ENCODE measurements at places on chromosomes 5 and 9.

- no peak for DNase-seq
Measured at GRCh38 chr9:97046228-97046627, 7.3 kb upstream of the CTSV start.

- no peak for DNase-seq
Measured at GRCh38 chr5:102651466-102651865, 103.6 kb upstream of the PAM start.

- no peak for DNase-seq
Measured at GRCh38 chr9:110971705-110972104, 66.6 kb downstream of the LPAR1 start.

DNA sequence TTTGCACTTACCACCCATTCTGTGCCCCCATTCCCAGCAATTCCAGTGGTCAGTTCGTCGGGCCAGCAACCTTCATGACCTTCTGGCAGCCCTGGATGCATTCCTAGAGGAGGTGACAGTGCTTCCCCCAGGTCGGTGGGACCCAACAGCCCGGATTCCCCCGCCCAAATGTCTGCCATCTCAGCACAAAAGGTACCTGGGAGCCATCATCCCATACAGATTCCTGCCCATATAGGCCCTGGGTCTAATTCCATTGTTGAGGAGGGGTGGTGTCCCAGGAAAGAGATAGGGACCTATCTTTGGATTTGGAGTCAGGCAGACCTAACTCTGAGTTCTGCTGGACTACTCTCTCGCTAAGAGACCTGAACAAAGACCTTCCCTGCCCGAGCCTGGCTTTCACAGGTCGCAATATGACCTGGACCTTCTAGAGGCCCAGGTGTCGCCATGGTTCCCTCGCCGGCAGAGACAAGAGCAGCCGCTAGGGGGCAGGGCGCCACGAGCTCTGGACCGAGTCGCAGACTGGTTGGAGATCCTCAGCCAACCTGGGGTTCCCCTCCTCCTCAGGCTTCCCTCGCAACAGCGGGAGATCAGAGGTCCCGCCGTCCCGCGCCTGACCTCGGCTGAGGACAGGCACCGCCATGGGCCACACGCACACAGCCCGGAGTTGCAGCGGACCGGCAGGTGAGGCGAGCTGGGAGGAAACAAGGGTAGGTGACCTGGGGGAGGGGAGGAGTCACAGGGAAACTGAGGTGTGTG is 3.1 kb downstream of the SLC4A9 start:
- peak; percentile 76 for DNase-seq

- DNase-seq = no peak
Measured at GRCh38 chr5:97071993-97072392, 70.4 kb downstream of the LIX1 start.

GRCh38 chr5:133962801-133963476 is 5.5 kb downstream of the C5orf15 start:
- DNase-seq = no peak

- no peak for DNase-seq
Measured at GRCh38 chr9:135023088-135023785, 64.2 kb upstream of the OLFM1 start.
